Left renal pelvis (tissue), 4 donors: ENCODE measurements at places on chromosomes 16 and 17. TPM values are rescaled to one million over a fixed set of nuclear protein-coding genes. Genes with fewer than 3 reads are reported as not detected.

DNA sequence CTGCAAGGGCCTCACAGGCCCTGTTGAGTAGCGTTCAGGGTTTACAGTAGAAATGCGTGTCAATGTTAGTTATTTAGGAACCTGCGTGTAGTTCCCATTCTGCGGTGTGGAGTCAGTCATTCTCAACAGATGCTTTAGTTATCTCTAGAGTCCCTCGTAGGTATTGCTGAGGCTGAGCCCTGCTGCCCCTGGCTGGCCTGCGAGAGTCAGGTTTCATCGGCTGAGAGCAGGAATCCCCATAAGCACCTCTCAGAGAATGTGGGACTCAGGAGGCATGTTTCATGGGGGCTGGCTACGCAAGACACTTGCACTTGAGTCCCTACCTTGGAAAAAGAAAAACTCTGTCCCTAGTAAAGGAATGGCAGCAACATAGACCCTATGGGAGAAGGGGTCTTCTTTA, 347.5 kb upstream of the ASIC2 start:
- no peak for DNase-seq

- no peak for DNase-seq
Measured at GRCh38 chr17:39981207-39981741, 667 bp downstream of the PSMD3 start.

DNA sequence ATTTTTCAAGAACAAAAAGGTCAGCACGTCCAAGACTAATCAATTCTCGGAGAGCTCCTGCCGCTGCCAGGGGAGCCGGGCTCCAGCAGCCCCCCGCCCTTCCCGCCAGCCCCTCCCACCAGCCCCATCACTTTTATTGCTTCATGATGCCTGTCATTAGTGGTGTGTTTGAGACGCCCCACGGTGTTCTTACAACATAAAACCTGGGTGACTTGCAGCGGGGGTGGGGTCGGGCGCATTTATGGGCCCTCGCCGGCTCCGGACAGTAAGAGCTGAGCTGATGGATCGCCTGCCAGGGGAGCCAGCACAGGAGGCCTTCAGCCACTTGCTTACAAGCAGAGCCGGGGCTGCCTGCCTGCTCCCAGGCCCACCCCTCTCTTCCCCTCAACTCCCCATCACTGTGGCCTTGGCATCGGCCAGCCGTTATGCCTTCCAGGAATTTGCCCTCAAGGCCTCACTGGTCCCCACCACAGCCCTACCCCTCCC, 82.9 kb upstream of the CBX4 start:
- DNase-seq: no peak

GRCh38 chr17:1009229-1010085, 12.5 kb downstream of the TIMM22 start:
- DNase-seq: no peak

DNA sequence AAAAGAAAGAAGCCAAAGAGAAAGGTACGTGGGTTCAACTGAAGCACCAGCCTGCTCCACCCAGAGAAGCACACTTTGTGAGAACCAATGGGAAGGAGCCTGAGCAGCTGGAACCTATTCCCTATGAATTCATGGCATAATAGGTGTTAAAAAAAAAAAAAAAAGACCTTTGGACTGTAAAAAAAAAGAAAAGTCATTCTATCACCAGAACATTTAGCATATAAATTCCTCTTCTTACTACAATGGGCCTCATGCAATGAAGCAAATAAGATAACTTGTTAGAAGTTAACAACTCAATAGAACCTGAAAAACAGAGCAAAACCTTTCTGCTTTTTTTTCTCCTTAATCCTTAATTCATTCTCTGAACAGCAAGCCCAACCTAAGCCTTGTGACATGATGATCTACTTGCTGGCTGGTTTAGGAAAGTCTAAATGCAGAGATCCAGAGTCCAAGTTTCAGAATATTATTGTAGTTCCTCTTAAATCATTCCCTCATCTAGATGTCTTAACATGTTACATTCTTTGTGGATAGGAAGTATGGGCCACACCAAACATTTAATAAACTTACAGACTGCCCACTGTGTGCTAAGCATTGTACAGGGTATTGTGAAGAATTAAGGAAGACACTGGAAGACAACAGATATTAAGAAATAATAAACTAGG, 45.4 kb downstream of the BRCA1 start:
- DNase-seq: no peak

- no peak for DNase-seq
Measured at GRCh38 chr17:29407856-29408255, 17.7 kb downstream of the TAOK1 start.

DNA sequence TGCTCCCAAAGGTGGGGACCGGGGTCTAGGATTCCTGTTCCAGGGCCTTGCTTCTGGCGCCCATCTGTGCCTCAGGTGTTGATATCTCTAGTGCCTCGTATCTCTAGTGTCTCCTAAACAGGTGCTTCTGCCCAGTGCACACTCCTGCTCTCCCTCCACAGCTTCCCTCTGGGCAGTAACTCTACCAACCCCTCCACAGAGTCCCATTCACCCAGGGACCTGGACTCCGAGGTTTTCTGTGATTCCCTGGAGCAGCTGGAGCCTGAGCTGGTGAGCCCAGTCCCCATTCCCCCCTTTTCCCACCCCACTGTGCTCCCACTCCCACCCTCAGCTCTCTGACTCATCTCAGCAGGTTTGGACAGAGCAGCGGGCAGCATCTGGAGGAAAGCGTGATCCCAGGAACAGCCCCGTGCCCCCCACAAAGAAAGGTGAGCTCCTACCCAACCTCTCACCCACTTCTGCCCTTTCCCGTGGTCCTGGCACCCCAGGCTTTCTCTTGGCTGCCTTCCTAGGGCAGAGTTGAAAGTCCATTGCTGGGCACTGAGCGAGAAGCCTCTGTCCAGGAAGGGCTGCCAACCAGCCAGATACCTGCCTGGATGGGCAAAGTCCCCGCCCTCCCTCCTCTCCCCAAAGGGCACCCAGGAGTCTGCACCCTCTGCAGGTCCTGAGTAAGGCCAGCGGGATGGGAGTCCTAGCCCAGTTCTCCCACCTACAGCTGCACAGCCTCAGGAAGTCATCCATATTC, 2.2 kb downstream of the ACBD4 start:
- no peak for DNase-seq

DNA sequence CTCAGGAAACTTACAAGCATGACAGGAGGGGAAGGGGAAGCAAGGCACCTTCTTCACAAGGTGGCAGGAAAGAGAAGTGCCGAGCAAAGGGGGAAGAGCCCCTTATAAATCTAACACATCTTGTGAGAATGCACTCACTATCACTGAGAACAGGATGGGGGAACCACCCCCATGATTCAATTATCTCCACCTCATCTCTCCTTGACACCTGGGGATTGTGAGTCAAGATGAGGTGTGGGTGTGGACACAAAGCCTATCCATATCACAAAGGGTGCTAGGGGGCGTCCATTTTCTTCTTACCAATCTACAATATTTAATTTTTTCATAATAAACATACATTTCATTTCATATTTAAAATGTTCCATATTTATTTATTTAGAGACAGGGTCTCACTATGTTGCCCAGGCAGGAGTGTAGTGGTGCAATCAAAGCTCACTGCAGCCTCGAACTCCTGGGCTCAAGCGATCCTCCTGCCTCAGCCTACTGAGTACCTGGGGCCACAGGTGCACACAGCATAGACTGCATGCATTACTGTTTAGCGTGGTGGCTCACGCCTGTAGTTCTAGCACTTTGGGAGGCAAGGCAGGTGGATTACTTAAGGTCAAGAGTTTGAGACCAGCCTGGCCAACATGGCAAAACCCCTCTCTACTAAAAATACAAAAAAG, 26.5 kb upstream of the FAAP100 start:
- no peak for DNase-seq

GRCh38 chr17:65537845-65538674, 23.4 kb downstream of the AXIN2 start:
- DNase-seq: no peak

GRCh38 chr17:34301986-34302385, 16.4 kb downstream of the CCL11 start:
- no peak for DNase-seq

- no peak for DNase-seq
Measured at GRCh38 chr17:40069751-40070708, 7.3 kb downstream of the THRA start.

DNA sequence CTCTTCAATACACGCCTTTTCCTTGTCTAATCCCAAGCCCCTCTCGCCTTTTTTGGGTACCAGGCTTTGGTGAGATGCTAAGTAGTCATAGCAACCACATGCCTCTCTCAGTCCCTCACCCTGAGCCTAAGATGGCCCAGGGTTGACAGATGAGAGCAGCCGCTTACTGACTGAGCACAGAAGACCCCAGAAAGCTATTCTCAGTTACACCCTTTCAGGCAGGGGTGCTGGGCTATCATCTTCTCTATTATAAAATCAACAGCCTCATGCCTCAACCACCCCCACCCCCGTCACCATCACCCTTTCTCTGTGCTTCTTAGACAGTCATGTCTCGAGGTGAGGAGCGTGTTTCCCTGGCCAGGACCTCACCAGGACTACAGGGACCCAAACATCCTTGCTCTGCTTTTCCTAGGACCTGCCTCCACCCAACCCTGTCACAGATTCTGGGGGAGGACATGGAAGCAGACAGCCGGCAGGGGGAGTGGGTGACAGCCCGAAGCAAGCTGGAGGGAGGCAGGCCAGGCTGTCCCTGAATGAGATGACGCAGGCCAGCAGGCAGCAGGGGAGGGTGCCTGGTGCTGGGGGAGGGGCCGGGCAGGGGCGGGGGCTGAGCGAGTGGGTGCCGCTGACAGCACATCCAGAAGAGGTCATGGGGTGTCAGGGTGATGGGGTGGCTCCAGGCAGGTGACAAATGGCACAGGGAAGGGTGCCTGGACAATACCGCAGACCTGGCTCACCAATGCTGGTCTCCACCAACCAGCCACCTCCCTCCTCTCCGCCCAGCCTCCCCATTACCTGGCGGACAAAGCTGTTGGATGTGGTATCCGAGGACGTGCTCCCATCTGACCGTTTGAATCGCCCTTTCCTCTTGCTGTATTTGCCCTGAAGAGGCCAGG, 3.1 kb downstream of the CACNB1 start:
- no peak for DNase-seq

DNA sequence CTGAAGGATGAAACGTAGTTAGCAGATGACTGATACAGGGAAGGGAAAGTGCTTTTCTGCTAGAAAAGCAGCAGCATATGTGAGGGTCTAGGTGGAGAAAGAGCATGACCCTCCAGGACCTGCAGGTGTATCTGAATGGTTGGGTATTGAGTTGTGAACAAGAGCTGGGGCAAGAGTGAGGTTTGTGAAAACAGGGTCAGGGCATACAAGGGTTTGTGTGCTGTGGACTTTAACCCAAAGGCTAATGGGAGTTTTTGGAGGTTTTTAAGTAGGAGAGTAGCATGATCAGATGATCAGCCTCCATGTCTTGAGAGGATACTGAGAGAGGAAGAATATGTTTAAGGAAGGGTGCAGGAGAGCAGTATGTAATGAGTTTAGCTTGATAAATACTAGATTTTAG, 6.1 kb upstream of the CMTM1 start:
- DNase-seq: no peak

The FA2H gene
- polyA plus RNA-seq: 4.3 TPM

The CWC25 gene
- 30.5 TPM for polyA plus RNA-seq

The SOST gene
- 47.3 TPM for polyA plus RNA-seq

The COX4I1 gene
- 251 TPM for polyA plus RNA-seq

The ZNF778 gene
- 5.0 TPM for polyA plus RNA-seq

The SRCAP gene
- 27.7 TPM for polyA plus RNA-seq
